Bronchus fibroblast of lung (primary cell): ENCODE measurements at places on chromosomes 12 and 14. TPM values are rescaled to one million over a fixed set of nuclear protein-coding genes. Genes with fewer than 3 reads are reported as not detected.

KRT86 gene
- 0.15 TPM in 1 of 2 replicates, not detected in the other for total RNA-seq

OLR1 gene
- 1.0 and 1.8 TPM in 2 replicates for total RNA-seq

RFX4 gene
- not detected in 2 replicates for total RNA-seq

TCL1B gene
- not detected in 2 replicates for total RNA-seq

CHGA gene
- not detected in 2 replicates for total RNA-seq

GNB3 gene
- total RNA-seq = 1.3 and 2.2 TPM in 2 replicates

P2RX2 gene
- not detected in 2 replicates for total RNA-seq

NAV3 gene
- total RNA-seq = 18.5 and 18.9 TPM in 2 replicates

ALG10B gene
- total RNA-seq = 2.0 and 2.1 TPM in 2 replicates

ALDH1L2 gene
- 29.1 and 31.8 TPM in 2 replicates for total RNA-seq

VRTN gene
- not detected in 2 replicates for total RNA-seq

OR8S1 gene
- not detected in 2 replicates for total RNA-seq

GPD1 gene
- total RNA-seq = under 0.01 TPM in 1 of 2 replicates, not detected in the other

CABP1 gene
- under 0.01 TPM in 1 of 2 replicates, not detected in the other for total RNA-seq

ASCL1 gene
- not detected in 2 replicates for total RNA-seq

OASL gene
- 0.15 TPM in 1 of 2 replicates, not detected in the other for total RNA-seq

TMEM63C gene
- not detected in 2 replicates for total RNA-seq
